ENCODE measurements at places on chromosomes 6 and 20.

DNA sequence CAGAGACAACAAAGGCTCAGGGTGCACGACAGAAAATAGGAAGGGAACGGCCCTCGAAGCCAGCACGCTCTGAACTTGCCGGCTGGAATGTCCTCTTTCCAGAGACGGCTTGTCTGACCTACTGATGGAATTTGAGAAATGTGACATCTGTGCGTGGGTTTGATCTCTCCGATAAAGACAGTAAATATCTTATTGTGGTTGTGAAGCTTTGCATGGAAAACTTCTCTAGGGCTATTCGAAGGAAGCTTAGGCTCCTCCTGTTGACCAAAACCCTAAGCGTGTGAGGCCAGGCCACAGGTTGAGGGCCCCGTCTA lies 247.3 kb downstream of the ZNF217 start:
- no peak for DNase-seq

GRCh38 chr6:17169711-17170110 lies 67.9 kb downstream of the STMND1 start:
- DNase-seq, result no peak

DNA sequence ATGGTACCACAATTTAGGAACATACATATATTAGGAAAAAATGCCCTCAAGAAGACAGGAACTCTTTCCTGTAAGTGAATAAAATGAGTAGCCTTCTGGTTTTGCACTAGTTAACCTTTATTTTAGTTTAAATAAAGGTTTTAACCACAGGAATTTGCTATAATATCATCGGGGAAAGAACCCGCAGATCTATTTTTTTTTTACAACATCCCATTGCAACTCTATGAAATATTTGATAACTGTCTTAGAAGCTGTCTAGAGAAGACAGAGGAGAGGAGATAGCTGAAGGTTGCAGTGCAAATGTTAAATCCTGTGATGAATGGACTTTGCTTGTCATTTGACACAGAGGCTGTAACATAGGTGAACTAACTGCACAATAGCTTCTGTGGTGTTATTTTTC lies 69.5 kb downstream of the TINAG start:
- DNase-seq, result no peak

GRCh38 chr6:32075781-32076180 lies 33.4 kb downstream of the TNXB start:
- peak; percentile 32 for DNase-seq

DNA sequence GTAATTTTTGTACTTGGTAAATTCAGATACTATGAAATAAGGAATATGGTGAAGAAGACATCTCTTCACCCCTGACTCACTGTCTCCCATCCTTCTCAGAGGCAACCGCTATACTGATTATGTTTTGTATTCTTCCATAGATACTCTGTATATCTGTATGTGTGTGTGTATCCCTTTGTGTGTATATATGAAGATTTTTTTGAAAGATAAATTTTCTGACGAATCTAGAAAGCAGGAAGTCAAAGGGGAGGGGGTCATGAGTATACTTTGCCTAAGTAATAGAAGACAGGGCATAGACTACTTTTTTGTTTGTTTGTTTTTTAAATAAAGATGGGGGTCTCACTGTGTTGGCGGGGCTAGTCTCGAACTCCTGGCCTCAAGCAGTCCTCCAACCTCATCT lies 48.2 kb downstream of the TOP1 start:
- DNase-seq, result no peak

GRCh38 chr6:84348801-84349200 lies 121.4 kb upstream of the CEP162 start:
- no peak for DNase-seq

DNA sequence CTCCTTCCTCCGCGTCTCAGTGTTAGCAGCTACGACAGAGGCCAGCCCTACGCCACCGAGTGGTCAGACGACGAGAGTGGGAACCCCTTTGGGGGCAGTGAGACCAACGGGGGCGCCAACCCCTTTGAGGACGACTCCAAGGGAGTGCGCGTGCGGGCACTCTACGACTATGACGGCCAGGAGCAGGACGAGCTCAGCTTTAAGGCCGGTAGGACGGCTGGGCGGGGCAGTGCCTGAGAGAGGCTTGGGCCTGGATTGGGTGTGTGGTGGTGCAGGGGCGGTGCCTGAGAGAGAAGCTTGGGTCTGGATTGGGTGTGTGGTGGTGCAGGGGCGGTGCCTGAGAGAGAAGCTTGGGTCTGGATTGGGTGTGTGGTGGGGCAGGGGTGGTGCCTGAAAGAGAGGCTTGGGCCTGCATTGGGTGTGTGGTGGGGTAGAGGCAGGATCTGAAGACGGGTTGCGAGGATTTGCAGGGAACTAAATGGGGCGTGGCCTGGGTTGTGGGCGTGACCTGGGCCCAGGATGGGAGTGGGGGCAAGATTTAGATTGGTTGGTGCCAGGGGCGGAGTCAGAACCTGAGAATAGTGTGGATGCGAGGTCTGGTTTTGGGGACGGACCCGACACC lies 24.4 kb downstream of the SPDEF start:
- DNase-seq, result peak; percentile 99

DNA sequence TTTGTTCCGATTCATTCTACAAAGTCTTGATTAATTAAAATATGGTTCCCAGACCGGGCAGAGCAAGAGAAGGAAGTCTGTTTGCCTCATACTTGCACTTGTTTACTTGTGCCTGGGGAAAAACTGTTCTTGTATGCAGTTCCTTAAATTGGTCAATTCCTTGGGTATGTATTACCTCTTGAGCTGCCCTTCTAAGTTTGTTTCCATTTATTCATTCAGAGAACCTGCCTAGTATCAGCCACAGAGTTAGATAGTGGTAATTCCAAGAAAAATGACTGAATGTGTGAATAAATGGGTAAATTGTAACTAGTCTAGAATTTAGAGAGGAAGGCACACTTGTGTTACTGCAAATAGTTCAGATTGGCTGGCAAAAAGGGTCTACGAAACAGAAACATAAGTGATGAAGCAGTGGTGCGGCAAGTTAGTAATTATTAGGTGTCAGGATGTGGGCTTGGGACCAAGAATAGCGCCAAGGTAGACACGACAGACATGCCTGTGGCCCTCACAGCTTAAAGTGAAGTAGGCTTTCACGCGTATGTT lies 525 bp upstream of the MAK start:
- no peak for DNase-seq

GRCh38 chr20:41362748-41363140 lies 3.9 kb downstream of the EMILIN3 start:
- no peak for DNase-seq

- peak; percentile 56 for DNase-seq
These were observed 161.3 kb downstream of the SOX4 start for GRCh38 chr6:21754891-21755290.

DNA sequence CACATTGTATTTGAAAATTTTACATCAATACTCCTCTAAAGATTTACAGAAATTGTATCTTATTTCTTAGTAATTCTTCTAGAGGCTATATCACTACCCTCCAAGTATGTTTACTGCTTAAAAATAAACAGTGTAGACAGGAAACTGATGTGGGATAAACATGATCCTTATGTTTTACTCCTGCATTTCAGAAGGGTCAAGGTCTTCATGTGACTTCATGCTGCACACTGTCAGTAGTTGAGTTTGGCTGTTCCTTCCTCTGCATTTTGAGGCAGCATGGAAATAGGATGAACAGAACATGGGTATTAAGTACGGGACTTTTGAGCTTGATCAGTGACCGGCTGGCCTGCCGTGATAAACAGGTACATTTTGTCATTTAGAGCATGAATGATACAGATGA lies 179.2 kb upstream of the FERMT1 start:
- DNase-seq, result no peak

DNA sequence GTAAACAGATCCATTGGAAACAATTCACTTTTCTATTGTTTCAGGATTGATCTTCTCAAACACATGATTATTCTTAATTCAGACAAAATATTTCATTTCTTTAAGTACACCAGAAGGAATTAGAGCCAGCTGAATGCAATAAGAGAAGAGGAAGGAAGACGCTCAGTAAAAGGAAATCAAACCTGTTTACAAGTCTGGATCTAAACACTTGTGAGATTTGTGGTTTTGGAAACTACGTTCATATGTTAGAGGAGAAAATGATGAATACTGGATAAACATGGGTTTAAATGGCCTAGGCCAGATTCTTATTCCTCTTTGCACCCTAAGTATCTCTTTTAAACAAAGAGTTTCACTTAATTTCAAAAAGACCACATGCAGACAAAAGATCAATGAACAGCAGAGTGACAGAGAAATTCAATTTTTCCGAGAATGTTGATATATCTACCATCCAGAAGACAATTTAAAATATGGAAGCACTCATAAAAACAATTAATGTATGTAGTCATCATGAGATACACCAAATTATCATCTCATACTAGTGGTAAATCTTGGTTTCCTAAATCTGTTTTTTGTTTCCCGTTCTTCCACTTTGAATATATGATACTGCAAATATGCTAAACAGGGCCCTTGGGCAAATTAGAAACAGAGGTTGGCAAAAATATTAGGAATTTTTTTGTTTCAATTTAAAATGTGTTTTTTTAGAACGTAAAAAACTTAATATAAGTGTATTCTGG lies 703.5 kb upstream of the CITED2 start:
- DNase-seq, result no peak

GRCh38 chr6:131597446-131597845 lies 24.4 kb downstream of the ARG1 start:
- DNase-seq, result no peak

Measured in ELF-1 (cell line).